Common myeloid progenitor, CD34-positive (primary cell): ENCODE measurements at places on chromosomes 5 and 9.

- no peak for DNase-seq
These were observed 11.1 kb downstream of the SMAD5 start for GRCh38 chr5:136143763-136144162.

DNA sequence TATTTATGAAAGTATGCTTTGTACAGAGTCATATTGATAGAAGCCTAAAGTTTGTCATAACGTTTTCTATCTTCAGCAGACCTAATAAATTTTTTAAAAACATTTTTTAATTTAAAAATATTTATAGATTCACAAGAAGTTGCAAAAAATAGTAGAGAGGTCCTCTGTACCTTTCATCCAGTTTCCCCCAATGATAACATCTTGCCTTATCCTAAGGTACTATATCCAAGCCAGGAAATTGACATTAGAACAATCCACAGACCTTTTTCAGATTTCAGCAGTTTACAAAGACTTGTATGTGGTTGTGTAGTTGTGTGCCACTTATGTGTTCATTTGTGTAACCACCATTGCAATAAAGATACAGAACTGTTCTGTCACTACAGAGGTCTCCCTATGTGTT, 88.5 kb downstream of the SLC12A2 start:
- DNase-seq: no peak

DNA sequence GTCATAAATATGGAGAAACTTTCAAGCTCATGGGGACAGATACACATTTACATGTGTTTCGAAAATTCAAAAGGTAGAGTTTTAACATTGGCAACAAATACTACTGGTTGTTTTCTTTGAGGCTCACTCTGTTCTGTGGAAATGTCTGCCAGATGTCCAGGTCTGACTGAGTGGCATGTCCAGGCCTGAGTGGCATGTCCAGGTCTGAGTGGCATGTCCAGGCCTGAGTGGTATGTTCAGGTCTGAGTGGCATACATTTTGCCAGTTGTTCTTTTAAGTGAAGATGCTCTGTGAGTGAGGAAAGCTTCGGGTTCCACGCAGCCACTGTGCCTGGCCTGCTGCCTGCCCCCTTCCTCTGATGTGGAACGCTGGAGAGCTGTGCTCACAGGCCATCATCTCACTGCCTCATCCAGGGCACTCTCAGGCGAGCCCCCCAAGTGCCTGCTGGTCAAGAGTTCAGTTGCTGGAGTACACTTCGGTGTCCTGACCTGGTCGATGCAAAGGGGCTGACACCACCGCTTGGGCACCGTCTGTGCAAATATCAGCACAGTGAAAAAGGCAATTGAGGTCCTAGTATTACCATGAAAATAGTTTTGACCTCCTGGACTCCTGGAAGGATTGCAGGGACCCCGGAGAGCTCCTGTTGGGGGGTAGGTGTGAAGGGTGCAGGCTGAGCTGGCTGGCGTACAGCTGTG, 89.9 kb downstream of the EHMT1 start:
- no peak for DNase-seq

DNA sequence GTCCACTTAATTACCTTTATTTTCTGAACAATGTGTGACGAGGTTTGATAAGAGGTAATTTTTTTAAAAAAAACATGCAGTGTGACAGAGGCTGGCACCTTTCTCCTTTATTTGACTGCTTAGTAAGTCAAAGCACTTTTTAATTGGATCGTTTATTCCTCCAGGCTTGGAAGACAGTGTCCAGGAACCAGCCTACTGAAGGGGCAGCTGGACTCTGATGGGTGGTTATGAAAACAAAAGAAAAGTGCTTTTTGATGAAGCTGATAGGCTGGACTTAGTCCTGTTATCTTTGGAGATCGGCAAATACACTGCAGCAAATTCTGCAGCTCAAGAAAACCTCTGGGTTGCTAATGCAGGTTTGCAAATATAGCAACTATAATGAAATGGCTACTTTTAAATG, 141.7 kb downstream of the DCP2 start:
- DNase-seq: no peak

- no peak for DNase-seq
These were observed 271 bp downstream of the NOL8 start for GRCh38 chr9:92324889-92325268.

GRCh38 chr5:51388488-51389287, 5.4 kb downstream of the ISL1 start:
- no peak for DNase-seq

- no peak for DNase-seq
These were observed 10.0 kb downstream of the TMEM161B start for GRCh38 chr5:88258636-88259035.

DNA sequence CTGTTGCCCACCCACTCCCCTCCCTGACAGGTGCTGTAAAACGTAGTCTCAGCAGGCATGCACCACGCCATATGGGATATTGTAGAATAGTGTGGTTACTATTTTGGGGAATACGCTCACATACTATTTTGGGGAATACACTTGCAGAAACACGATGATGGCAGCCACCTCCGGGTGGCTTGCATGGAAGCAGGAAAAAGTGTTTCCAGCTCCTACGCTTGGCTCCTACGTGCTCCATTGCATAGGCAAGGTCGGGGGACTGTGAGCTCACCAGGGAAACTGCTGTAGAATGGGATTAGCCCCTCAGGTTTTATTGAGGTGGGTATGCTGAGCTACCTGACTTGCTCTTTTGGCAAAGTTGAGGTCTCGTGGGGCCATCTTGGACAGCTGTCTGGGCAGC, 160.3 kb upstream of the NFIL3 start:
- DNase-seq: no peak

DNA sequence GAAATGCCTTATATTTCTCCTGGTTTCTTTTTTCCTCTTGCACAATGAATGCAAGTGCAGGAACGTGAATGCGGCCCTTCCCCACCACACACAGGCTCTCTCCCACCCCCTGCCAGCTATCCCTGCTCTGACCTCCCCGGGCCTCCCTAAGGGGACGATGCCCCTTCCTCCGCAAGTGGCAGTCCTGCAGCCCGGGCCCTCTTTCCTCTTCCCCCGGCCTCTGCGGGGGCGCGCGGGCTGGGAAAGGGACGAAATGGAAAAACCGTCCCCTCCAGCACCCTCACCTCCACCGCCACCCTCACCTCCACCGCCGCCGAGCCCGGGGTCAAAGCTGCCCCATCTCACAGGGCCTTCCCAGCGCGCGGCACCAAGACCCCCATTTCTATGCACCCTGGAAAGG, 44.7 kb downstream of the GAS1 start:
- DNase-seq: no peak

DNA sequence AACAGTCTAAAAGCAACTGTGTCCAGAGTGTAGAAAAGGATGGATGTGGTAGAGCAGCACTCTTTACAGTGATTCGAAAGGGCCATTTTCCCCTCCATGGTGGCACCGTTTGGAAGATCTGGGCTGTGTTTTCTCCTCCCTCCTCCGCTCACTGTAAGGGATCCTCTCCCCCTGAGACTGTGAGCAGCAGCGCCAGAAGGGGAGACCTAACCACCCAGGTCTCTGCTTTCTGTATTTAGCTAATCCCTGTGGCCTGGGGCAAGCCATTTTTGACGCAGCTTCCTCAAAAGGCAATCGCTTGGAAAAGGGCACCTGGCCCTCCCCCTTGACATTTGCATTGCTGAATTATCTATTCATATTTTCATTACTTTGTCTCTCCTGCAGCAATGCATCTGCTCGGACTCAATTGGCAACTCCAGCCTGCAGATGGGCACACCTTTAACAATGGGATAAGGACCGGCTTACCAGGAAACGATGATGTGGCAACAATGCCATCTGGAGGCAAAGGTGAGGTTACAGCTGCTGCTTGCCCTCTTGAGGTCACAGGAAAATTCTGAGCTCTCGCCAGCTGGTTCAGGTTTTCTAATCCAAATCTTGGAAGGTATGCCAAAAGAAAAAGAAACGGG, 244.3 kb upstream of the WWC1 start:
- DNase-seq: peak; percentile 72

DNA sequence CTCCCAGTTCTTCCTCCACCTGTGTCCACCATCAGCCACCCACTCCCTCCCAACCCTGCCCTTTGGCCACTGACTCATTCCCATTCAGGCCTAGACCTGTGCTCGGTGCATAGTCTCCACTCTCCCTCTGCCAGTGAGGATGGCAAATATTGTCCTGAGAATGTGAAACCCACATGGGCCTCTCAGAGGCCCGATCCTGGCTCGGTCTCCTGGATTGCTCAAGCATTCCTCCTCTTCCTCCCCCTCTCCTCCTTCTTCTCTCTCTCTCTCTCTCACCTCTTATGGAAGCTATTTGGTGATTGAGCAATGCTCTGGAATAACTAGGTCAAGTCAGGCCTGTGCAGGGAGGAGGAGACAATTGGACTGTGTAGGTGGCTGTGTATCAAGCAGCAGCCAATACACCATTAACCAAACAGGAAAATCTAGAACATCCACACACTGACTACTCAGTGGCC, 99.9 kb downstream of the KLF4 start:
- no peak for DNase-seq

- no peak for DNase-seq
These were observed 300 bp downstream of the FAM163B start for GRCh38 chr9:133608889-133609288.

DNA sequence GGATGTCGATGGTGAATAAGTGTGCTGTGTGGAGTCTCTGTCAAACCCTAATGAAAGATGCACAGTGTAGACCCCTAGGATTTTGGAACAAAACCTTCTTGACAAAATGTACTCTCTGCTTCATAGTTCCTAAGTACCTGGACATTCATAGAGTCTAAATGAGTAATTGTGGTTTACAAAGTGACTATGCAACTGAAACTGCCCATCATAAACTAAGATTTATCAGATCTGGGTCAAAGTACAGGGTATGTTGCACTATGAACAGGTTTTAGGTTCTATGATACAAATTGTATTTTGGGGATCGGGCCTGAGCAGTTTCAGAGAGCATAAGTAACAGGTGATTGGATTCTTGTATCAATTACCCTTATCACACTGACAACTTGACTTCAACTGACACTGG, 79.4 kb downstream of the LURAP1L start:
- DNase-seq: no peak

- no peak for DNase-seq
These were observed 1.4 kb downstream of the GTF3C5 start for GRCh38 chr9:133032171-133032570.

GRCh38 chr5:164422400-164422799, 917.0 kb downstream of the MAT2B start:
- DNase-seq: no peak

- peak; percentile 59 for DNase-seq
These were observed 23.6 kb downstream of the SCAI start for GRCh38 chr9:125119643-125120286.

DNA sequence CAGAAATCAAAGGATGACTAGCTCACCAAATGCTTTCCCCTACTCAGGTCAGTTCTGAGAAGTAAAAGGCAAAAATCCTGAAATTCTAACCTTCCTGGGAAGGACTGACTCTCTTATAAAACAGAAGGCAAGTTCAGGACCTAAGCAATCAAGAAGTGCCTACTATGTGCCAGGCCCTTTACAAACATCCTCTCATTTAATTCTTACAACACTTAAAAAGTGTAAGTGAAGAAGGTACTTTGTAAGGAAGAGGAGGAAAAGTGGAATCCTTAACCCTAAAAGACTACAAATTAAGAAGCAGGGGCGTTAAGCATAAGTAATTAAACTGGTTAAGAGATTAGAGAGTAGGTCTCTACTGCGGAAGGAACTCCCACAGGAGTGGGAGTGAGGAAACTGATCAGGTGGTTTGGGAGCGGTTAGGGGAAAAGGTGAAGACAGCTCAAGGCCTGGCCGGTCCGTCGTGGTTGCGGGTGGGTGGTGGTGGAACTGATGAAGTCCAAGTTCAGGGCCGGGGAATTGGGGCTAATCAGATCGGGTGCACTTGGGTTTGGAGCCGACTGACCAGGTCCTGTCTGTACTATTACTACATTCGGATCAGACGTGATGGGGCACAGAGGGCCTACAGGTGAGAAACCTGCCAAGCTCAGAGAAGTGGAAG, 839 bp downstream of the MED27 start:
- no peak for DNase-seq

DNA sequence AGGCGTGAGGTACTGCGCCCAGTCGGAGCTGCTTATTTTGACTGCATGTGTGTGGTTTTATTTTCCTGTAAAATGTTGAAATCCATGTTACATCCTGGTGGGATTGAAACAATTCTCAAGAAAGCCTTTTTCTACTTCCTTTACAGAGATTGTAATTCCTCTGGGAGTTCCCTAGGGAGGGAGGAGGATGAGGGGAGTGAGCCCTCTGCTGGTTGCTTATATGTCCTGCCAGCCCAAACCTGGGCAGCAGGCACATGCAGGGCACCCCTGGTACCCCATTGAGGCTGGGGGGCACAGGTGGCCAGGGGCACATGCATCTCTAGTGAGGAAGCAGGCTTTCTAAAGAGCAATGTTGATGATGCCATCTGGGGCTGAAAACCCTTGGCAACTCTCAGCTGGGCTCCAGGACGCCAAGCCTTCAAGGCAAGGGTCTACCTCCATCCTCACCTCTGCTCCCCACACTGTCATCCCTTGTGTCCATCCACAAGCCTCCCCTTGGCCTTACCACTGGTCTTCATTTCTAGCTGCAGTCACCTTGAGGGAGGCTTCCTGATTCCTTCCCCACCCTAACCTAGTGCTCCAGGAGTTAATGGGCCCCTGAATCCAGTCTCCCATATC, 84.7 kb upstream of the TNFSF8 start:
- DNase-seq: no peak

- DNase-seq: no peak
These were observed 68.5 kb downstream of the CFAP77 start for GRCh38 chr9:132478353-132479050.

DNA sequence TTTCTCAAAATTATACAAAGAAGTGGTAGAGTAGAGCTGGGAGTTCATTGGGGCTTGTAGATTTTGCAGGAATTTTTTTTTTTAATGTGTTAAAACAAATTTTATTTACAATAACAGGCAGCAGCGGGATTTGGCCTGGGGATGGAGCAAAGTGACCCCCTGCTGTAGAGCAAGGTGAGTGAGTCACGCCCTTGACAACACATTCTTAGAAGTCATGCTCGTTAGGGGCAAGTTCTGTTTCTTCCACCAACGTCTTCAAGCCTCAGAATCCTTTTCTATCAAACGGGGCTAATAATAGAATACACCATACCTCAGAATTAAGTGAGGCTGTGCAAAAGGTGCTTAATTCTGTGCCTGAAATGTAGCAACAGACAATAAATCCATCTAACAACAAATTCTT, 1.1 kb upstream of the ANKDD1B start:
- DNase-seq: no peak
